ENCODE measurements at places on chromosomes 1 and 21.

- DNase-seq, result no peak
Measured at GRCh38 chr1:30610917-30611316, 112.5 kb downstream of the MATN1 start.

DNA sequence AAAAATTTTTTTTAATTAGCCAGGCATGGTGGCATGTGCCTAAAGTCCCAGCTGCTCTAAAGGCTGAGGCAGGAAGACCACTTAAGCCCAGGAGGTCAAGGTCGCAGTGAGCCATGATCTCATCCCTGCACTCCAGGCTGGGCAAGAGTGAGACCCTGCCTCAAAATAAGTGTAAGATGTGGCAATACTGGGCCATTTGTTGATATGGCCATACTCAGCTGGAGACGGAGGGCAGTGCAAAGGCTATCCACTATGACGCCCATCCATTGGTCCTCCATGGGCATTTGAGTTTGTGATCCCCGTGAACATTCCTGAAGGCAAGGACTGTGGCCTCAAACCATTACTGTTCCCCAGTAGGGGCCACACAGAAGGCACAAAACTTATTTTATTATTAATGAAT, 1.5 kb downstream of the CASP9 start:
- DNase-seq, result no peak

GRCh38 chr1:78274814-78275213, 216.0 kb upstream of the PTGFR start:
- DNase-seq, result peak; percentile 67

- DNase-seq, result no peak
Measured at GRCh38 chr1:75980972-75981897, 49.0 kb upstream of the ASB17 start.

DNA sequence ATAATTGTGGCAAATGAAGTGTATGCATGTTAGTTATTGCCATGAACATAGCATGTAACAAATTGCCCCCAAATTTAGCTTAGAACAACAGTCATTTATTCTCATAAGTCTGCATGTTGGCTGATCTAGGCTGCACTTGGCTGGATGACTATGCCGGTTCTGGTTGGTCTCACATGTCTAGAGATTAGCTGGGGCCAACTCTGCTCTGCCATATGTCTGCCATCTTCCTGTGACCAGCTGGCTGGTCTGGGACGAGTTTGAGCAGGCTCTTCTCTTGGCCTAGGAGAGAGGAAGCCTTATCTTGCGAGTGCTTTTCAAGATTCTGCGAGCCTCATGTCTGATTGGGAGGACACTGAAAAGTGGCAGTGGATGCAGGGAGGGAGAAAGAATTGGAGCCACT, 198.3 kb upstream of the FAM78B start:
- DNase-seq, result no peak

DNA sequence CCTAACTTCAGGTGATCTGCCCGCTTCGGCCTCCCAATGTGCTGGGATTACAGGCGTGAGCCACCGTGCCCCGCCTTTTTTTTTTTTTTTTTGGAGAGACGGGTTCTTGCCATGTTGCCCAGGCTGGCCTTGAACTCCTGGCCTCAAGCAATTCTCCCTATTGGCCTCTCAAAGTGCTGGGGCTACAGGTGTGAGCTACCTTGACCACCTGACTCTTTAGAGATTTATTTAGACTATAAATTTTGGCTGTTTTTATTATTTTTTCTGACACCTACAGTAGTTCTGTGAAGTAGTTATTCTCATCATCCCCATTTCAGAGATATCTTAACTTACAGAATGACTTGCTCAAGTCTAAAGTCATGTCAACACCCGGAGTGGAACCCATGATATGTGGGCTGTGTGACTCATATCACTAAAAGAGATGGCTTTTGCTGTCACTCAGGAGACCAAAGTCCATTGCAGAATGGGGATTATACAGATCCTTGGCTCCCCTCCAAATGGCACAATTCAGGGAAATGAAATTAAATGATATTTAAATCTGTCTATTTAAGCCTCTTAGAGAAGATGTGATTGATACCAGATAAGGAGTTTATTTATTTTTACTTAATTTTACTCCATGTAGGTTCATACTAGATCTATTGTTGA, 93.2 kb downstream of the CTH start:
- DNase-seq, result peak; percentile 15

GRCh38 chr1:76298399-76298798, 223.9 kb downstream of the ST6GALNAC3 start:
- no peak for DNase-seq

DNA sequence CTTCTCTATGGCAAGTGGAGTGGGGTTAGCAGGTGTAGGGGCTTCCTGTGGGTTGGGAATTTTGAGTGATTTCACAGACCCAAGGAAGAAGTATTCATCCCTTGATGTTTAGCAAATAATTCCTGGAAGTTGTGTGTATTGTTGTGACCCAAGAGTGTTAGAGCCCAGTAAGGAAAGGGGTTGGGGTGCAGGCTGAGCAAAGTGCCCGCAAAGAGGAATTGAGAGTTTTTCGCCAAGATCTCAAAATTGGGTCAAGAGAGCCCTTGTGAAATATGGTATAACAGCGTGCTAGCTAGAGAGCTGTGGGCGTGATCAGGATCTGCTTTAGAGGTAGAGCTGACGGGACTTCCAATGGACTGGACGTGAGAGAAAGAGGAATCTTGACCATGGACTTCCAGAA, 73.0 kb upstream of the LAPTM5 start:
- no peak for DNase-seq

DNA sequence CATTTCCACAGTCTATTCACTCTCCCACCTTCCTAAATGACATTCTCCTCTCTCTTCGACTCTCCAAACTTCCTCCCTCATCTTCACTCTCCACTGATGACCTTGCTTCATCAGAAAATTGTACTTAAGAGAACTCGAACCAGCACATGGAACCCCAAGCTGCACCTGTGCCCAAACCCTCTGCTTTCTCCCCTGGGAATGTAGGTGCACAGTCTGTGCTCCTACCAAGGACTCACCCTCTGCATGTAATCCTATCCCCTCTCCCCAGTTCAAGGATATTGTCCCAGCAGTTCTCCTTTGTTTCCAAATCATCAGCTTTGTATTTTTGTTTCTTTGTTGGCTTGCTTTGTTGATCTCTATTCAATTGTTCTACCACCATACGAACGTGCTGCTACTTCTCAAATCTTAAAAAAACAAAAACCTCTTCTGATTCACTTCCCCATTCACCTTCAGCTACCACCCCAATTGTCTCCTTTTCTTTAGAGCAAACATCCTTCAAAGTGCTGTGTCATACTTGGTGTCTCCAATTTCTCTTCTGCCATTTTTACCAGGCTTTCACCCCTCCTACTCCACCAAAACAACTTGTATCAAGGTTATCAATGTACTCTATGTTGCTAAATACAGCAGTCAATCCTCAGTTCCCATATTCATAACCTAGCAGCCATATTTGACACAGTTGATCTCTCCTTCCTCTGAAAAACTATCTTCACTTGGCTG, 26.8 kb downstream of the RAB3B start:
- no peak for DNase-seq

DNA sequence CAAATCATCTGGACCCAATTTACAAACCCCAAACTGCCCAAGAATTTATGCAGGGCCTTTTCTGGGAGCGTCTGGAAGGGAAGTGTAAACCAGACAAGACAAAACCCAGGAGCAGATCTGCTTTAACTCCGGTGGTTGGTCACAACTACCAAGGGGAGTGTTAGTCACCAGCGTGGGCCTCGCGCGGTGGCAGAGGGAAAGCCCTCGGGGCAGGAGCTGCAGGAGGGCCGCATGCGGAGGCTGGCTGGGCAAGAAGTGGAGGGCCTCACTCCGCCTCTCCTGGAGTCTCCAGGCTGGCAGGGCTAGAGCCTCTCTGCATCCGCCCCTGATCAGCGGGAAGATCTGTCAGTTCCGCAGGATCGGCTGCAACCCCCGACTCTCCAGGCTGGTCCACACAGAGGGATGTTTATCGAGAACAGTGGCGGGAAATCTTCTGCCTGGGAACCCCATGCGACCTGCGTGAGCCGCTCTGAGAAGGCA, 2.0 kb downstream of the COL24A1 start:
- peak; percentile 81 for DNase-seq

GRCh38 chr1:9388335-9389180, 95.9 kb downstream of the SPSB1 start:
- DNase-seq, result peak; percentile 65

GRCh38 chr1:177703888-177704446, 265.9 kb downstream of the SEC16B start:
- DNase-seq, result no peak

DNA sequence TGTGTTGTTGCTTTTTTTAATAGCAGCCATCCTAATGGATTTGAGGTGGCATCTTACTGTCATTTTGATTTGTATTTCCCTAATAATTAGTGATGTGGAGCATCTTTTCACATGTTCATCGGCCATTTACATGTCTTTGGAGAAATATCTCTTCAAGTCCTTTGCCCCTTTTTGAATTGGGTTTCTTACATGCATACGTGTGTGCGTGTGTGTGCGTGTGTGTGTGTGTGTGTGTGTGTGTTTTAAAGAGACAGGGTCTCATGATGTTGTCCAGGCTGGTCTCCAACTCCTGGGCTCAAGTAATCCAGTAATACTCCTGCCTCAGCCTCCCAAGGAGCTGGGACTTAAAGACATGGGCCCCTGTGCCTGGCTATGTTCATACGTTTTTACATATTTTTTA, 9.5 kb downstream of the PKNOX1 start:
- no peak for DNase-seq

- DNase-seq, result no peak
Measured at GRCh38 chr1:212690816-212691403, 8.7 kb downstream of the BATF3 start.

GRCh38 chr1:28359592-28360239, 9.8 kb upstream of the PHACTR4 start:
- peak; percentile 65 for DNase-seq

GRCh38 chr1:170533298-170533697, 1.3 kb downstream of the GORAB start:
- peak; percentile 68 for DNase-seq

DNA sequence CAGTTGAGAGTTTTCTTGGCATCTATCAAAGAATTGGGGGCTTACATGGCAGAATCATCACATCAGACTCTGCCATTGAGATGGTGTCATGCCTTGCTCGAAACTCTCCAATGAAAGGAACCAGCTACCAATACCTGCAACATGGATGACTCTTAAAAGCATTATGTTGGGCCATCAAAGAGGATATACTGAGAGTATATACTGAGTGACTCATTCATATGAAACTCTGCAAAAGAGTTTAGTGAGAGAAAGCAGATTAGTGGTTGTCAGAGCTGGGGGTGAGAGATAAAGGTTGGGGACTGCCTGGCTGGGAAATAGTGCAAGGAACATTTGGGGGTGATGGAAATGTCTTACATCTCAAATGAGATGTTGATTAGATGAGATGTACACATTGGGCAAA, 14.7 kb upstream of the HMGB4 start:
- no peak for DNase-seq

GRCh38 chr1:23393706-23394105, 24.1 kb upstream of the ZNF436 start:
- no peak for DNase-seq

DNA sequence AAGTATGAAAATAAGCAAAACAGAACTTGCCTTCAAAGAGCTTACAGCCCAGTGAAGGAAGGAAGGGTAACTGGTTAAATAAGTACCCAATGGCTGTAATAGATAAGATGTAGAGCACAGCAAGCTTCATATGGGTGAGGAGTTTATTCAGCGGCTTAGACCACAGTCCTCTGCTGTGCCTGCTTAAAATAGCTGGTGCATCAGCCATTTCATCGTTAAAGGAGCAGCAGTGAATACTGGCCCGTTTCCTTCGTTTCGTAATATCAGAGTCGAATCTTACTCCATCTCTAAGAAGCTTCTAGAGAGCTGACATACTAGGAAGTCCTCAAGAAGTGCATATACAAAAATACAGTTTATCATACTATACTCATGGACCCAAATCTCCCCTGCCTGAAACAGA, 286.5 kb downstream of the NFIA start:
- DNase-seq, result no peak

DNA sequence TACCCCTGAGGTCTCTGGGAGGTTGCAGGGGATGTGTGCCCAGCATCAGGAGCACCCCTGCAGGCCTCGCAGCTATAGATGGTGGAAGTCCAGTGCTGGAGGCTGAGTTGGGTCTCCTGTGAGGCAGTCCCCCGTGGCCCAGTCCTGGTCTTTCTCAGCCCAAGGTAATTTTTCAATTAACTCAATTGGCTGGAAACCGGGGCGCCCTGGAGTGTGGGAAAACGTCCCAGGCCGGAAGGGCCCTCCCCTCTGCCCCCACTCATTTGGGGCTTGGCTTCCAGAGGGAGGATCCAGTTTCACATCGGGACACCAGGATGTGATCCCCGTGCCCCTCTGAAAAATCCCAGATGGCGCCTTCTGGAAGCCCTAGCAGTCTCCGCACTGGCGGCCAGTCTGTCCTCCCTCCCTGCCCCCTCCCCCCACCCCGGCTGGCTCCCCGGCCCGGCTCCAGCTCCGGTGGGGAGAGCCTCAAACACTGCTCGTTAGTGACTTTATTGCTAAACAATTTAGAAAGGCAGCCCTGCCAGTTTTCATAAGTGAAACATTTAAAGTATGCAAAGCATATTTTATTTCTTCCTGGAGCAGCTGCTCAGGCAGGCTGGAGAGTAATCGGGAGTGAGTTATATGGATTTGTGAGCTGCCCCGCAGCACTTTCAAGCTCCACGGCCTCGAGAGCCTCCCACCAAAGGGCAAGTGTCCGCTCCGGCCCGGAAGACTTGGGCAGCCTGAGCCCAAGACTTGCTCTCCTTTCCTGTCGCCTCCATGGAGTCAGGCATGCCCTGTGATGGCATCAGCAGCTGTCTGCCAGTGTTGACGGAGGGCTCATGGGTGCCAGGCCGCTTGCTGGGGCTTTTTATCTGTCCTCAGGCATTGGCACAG, 208.2 kb upstream of the TMEM51 start:
- DNase-seq, result peak; percentile 80

- DNase-seq, result no peak
Measured at GRCh38 chr1:7588457-7588827, 182.7 kb upstream of the VAMP3 start.

DNA sequence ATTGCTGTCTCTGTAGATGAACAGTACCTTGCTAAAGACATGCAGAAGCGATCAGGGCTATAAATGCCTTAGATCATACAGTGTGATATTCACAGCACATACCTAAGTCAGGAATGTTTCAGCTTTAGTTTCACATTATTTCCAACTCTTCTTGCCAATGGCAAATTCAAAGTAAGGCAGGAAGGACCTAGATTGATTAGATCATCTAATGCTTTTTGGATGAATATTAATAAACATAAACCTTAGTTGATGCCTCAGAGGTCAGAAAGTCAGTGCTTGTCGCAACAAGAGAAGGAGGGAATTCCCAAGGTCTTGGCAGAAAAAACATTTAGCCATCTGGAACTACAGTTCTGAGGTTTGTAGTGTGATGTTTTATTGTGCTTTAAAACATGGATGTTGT, 122.3 kb downstream of the TNFSF18 start:
- peak; percentile 44 for DNase-seq

Data from AG08395 (cell line).